ENCODE measurements at places on chromosomes 12 and 14. TPM values are rescaled to one million over a fixed set of nuclear protein-coding genes. Genes with fewer than 3 reads are reported as not detected.

Gene OTOGL
- not detected for total RNA-seq

Gene PLD4
- total RNA-seq = not detected

Gene PDZRN4
- not detected for total RNA-seq

Gene PTPRB
- not detected for total RNA-seq

Gene MORN3
- 2.5 TPM for total RNA-seq

Gene GLT8D2
- 0.58 TPM for total RNA-seq

Gene LRRK2
- 0.04 TPM for total RNA-seq

Gene CYP46A1
- total RNA-seq = 0.16 TPM

Gene KRT85
- total RNA-seq = not detected

Gene GPHB5
- total RNA-seq = not detected

Gene LRFN5
- total RNA-seq = not detected

Gene OLR1
- not detected for total RNA-seq

Gene MIPOL1
- 0.67 TPM for total RNA-seq

Gene IFNG-AS1
- total RNA-seq = not detected

Gene GSG1
- total RNA-seq = not detected

Gene UBE3B
- total RNA-seq = 42.3 TPM

Gene PTPN11
- total RNA-seq = 95.0 TPM

Gene RHOJ
- not detected for total RNA-seq

Gene PTPRO
- total RNA-seq = 0.37 TPM

Gene ITGB7
- 183 TPM for total RNA-seq

Gene SYNDIG1L
- not detected for total RNA-seq

Gene HOXC6
- not detected for total RNA-seq

Gene PCBP2
- 763 TPM for total RNA-seq

Gene TAS2R7
- not detected for total RNA-seq

Gene DLGAP5
- total RNA-seq = 93.8 TPM

Gene DMAC2L
- 13.2 TPM for total RNA-seq

Gene SLC6A13
- 0.32 TPM for total RNA-seq

Gene RND1
- total RNA-seq = 2.5 TPM

Gene TMEM179
- not detected for total RNA-seq

Gene KRT74
- total RNA-seq = not detected

Gene GALNT8
- 0.89 TPM for total RNA-seq

Gene RFX4
- not detected for total RNA-seq

Gene HOXC11
- total RNA-seq = not detected

Gene KRT4
- not detected for total RNA-seq

Gene SLCO1C1
- total RNA-seq = not detected

Gene CLEC2A
- total RNA-seq = not detected

Gene COX8C
- total RNA-seq = not detected

Gene STXBP6
- not detected for total RNA-seq

Gene RTL1
- not detected for total RNA-seq

Gene GSC
- total RNA-seq = not detected

Gene FGD4
- total RNA-seq = 0.21 TPM

Gene TPPP2
- total RNA-seq = not detected

Gene ACRBP
- 0.78 TPM for total RNA-seq

Gene TIMELESS
- 57.4 TPM for total RNA-seq

Gene PTPRQ
- not detected for total RNA-seq

Gene LIN7A
- total RNA-seq = not detected

Gene ATL1
- 1.4 TPM for total RNA-seq
